ENCODE measurements at places on chromosomes 12 and 14.
A peak's percentile ranks its signal among the peaks of the same experiment; 100 is the strongest.

- peak; percentile 70 for DNase-seq
Measured at GRCh38 chr14:33475623-33476022, 475.3 kb downstream of the EGLN3 start.

DNA sequence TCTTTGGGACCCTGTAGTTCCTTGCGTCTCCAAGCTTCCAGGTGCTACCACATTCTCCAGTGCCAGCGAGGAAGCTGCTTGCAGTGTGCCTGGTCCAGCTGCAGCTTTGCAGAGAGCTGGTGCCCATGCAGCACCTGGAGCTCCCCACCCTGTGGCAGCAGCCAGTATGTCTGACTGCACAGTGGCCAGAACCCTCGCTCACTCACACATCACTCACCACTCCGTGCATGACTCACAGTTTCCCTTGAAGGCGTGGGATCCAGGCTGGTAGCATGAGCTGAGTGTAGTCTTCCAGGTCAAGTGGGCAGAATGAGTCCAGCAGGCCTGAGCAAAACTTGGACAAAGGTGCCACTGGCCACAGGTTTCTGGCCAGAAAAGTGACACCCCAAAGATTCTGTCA lies 33.6 kb downstream of the SDR9C7 start:
- no peak for DNase-seq

DNA sequence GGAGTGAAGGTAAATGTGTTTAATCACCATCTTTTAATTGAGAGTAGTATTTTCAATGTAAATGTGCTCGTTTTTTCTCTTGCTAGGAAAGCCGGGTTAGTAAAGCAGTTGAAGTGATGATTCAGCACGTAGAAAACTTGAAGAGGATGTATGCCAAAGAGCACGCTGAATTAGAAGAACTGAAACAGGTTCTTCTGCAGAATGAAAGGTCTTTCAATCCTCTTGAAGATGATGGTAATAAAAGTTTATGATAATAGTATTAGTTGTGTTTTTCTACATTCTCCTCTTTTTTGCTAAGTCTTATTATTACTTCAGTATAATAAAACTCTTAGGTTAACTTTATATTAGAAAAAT lies 93.9 kb downstream of the DNAI7 start:
- DNase-seq = no peak

- DNase-seq = no peak
Measured at GRCh38 chr14:61323970-61324369, 2.6 kb downstream of the PRKCH start.

DNA sequence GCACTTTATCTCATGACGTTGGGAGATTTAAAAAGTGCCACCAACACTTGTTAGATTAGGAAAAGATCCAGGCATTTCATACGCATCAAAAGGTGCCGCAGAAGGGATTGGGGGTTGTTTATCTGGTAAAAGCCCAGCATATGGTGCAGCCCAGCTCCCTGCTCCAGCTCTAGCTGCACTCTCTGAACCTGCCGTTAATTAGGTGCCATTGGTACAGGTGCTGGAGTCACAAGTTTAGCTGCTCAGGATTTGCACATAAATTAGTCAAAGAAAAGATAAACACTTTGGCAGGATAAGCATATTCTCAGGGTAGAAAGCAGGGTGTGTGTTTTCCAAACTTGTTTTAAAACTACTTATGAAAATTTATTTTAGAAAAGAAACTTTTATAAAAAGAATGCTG lies 932.6 kb upstream of the TMEM132C start:
- DNase-seq = no peak

- no peak for DNase-seq
Measured at GRCh38 chr12:19402743-19403431, 36.4 kb upstream of the AEBP2 start.

GRCh38 chr12:9707356-9707755 lies 25.5 kb downstream of the CLECL1 start:
- no peak for DNase-seq

DNA sequence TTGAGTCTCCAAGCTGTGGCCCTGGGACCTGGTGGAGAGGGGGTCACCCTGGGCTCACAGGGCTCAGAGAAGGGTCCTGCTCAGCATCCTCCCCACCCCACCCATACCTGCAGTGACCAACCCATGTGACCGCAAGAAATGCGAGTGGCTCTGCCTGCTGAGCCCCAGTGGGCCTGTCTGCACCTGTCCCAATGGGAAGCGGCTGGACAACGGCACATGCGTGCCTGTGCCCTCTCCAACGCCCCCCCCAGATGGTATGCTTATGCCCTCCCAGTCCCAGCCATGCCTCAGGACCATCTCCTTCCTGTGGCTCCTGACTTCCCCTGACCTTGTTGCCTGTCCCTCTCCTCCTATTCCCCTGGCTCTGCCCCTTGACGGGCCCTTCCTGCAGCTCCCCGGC lies 6.7 kb upstream of the NXPH4 start:
- DNase-seq = no peak

DNA sequence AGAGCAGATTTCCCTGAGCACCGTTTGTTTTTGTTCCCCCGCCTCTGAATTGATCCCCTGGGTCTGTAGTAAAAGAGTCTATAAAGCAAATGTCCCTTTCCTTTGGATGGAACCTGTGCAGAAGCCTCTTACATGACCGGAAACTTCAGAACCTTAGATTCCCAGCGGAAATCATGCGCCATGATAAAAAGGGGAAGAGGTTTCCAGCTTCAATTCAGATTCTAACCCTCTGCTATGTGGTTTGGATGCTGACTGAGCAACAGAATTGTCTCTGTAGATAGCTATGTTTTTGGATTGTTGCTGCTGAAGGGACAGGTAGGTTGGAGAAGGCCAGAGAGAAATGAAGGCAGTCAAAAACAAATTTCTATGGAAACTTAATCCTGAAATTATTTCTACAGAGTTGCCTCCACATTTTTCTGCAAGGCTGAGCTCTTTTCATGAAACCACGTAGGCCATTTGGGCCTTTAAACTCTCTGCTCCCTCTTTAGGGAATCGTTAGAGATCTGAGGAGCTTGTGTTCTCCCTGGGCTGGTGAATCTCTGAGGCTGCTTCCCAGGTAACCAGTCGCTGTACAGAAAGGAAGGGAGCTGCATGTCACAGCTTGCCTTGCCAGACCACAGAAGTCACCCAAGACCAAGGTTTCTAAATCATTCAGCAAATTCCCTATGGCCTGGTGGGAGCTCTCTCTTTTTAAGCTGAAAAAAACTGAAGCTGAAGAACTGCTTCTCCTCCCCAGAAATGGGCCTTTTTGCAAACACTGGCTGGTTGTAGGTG lies 28.7 kb upstream of the OR10P1 start:
- DNase-seq = no peak

GRCh38 chr12:65838330-65838976 lies 14.2 kb downstream of the HMGA2 start:
- no peak for DNase-seq

DNA sequence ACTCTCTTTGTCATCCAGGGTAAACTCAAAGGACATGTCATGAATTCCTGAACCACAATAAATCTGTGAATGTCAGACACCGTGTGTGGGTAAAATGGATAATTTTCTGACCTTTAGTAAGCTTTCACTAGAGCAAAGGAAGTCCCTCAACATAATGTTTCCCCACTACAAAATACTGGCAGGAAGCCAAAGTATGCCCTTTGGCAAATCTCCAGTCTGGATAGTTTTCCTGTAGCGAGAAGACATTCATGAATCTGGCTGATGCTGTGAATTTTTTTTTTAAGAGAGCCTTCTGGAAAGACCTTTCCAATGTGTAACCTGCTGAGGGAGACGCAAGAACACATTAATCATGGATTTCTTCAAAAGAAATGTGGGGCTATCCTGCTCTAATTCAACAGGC lies 389.6 kb upstream of the DDHD1 start:
- DNase-seq = peak; percentile 8

DNA sequence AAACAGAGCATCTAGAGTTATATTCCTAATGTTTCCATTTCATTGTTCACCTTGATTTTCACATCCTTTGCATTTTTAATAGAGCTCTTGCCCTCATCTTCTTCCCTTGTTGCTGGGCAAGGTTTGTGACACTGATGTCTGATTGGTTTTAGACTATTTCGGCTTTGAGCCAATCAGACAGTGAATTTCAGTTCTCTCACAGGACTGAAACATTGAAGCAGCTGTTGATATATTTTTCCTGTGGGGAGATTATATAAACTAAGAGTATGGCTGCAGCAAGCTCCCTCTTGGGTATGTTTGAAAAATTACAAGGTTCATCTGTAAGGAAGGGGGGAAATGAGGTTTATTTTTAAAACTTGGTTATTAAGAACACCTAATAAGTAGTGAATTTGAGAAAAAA lies 51.2 kb downstream of the ATF7IP start:
- peak; percentile 52 for DNase-seq

GRCh38 chr12:53782093-53782703 lies 30.4 kb upstream of the CISTR start:
- DNase-seq = no peak

DNA sequence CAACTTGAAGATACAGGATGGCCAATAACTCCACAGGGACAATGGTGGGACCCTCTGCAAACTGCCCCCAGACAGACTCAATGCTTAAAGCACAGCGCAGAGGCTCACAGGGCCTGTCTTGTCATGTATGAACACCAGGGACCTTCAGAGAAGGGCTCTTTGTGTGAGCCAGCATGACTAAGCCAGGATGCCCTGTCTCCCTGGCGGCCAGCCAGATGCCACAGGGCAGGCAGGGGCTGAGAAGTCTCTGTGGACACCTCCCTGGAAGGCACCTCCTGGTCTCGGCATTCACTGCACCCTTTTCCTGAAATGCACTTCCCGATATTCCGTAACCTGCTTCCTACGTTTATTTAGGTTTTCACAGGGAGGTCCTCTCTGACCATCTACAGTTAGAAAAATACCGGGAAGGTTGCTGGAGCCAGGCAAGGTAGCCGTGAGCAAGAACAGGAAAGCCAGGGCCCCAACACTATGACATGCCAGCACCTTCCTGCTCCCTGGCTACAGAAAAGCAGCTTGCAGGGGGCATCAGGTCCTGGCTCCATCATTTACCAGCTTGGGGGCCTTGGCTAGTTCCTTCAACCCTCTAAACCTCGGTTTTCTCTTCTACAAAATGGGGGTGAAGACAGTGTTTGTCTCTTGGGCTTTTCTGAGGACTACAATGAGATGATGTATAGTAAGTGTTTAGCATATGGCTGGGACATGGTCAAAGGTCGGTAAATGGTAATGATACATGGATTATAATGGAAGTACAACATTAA lies 65.0 kb downstream of the PITPNM2 start:
- no peak for DNase-seq

DNA sequence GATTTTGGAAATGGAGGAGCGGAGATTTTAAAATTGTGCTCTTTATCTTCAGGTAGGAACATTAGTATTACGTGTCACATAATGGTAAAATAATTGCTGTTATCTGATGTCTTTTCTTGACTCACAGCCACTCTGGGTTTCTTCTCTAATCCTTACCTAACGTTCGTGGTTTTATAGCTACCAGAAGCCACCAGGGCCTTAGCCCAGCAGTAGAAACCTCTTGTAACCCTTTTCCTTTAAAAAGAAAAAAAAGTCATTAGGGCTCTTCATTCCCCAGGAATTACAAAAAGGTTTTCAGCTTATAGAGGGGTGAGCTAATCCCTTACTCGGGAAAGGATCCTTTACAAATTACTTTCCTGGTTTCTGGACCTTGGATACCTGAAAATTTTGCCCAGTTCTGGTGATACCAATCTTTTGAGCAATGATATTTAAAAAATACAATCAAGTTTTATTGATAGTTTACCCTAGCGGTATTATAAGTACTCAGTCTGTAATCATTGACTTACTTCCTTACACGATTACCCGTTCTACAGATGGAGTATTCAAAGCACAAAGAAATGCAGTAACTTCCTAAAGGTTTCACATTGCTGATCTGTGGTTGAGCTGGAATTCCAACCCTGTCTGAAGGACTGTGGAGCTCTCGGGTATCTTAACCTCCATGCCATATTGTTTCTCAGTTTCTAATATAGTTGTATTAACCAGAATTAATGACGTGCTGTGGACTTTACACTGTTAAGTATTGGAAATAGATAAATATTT lies 1.6 kb downstream of the GABARAPL1 start:
- no peak for DNase-seq

- DNase-seq = no peak
Measured at GRCh38 chr12:38610808-38611350, 294.3 kb downstream of the ALG10B start.

DNA sequence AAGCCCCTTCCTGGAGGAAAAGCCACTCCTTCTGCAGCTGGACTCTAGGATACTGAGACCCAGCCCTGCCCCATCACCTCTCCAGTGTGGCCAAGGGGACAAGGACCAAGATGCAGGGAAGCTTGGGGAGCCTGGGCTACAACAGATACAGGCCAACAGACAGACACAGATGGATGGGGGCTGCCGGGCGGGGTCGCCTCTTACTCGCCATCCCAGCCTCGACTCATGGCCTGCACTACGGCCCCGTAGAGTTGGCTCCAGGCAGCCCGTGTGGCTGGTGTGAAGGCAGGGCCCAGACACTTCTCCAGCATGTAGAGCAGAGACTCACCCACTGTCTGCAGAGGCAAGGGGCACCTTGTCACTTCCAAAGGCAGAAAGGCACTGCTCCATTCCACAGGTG lies 4.7 kb downstream of the NGB start:
- no peak for DNase-seq

- DNase-seq = no peak
Measured at GRCh38 chr14:92368001-92368400, 45.0 kb downstream of the SLC24A4 start.

- DNase-seq = peak; percentile 25
Measured at GRCh38 chr12:90940872-90941499, 14.0 kb downstream of the CCER1 start.

- DNase-seq = no peak
Measured at GRCh38 chr12:113267621-113268020, 46.4 kb downstream of the TPCN1 start.

DNA sequence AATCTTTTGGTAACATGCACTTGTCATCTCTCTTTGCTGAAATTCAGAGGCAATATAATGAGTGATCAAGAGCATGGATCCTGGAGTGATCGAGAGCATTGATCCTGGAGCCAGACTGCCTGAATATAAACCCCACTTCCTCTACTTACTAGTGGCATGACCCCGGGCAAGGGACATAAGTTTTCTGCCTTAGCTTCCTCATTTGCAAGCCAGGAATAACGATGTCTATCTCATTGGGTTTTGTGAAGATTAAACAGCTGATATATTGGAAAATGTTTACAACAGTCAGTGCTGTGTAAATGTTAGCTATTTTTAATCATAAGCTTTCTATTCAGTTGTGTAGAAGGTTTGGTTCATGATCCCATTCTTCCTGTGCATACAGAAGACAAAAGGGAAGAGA lies 2.4 kb upstream of the CSRNP2 start:
- no peak for DNase-seq

- no peak for DNase-seq
Measured at GRCh38 chr12:107032266-107032665, 45.3 kb upstream of the MTERF2 start.

GRCh38 chr12:94100990-94101737 lies 47.2 kb upstream of the PLXNC1 start:
- peak; percentile 89 for DNase-seq

- DNase-seq = no peak
Measured at GRCh38 chr12:121483949-121484348, 84.0 kb downstream of the RNF34 start.

DNA sequence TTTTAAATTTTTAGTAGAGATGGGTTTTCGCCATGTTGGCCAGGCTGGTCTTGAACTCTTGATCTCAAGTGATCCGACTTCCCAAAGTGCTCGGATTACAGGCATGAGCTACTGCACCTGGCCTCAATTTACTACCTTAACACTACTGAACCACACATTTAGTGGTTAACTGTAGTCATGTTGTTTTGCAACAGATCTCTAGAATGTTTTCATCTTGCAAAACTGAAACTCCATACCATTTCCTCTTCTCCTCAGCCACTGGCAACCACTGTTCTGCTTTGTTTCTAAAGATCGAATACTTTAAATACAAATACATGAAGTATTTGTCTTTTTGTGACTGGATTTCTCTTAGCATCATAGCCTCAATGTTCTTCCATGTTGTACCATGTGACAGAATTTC lies 15.4 kb upstream of the SMCO2 start:
- no peak for DNase-seq

Measured in iPS-NIHi11 (cell line).